ENCODE measurements at places on chromosomes 16 and 17.

- DNase-seq, result no peak
Measured at GRCh38 chr17:49596613-49597244, 21.1 kb downstream of the NXPH3 start.

- no peak for DNase-seq
Measured at GRCh38 chr17:81025065-81025740, 9.7 kb upstream of the BAIAP2 start.

- no peak for DNase-seq
Measured at GRCh38 chr17:27609611-27610303, 21.2 kb upstream of the LGALS9 start.

- no peak for DNase-seq
Measured at GRCh38 chr16:68776821-68777485, 39.9 kb downstream of the CDH1 start.

GRCh38 chr17:76025294-76025693, 1.8 kb downstream of the EVPL start:
- DNase-seq, result no peak

DNA sequence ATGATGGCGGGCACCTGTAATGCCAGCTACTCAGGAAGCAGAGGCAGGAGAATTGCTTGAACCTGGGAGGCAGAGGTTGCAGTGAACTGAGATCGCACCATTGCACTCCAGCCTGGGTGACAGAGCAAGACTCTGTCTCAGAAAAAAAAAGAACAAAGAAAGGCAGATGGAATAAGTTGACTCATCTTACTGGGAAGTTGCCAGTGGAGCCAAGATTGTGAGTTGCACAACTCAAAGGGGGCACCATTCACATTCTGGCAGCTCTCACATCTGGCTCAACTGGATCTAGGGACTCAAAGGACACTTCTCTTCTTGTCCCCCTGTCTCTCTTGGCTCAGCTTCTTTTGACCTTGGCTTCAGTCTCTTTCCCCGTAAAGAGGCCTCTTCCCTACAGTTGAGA, 53.7 kb upstream of the ETV4 start:
- DNase-seq, result no peak

DNA sequence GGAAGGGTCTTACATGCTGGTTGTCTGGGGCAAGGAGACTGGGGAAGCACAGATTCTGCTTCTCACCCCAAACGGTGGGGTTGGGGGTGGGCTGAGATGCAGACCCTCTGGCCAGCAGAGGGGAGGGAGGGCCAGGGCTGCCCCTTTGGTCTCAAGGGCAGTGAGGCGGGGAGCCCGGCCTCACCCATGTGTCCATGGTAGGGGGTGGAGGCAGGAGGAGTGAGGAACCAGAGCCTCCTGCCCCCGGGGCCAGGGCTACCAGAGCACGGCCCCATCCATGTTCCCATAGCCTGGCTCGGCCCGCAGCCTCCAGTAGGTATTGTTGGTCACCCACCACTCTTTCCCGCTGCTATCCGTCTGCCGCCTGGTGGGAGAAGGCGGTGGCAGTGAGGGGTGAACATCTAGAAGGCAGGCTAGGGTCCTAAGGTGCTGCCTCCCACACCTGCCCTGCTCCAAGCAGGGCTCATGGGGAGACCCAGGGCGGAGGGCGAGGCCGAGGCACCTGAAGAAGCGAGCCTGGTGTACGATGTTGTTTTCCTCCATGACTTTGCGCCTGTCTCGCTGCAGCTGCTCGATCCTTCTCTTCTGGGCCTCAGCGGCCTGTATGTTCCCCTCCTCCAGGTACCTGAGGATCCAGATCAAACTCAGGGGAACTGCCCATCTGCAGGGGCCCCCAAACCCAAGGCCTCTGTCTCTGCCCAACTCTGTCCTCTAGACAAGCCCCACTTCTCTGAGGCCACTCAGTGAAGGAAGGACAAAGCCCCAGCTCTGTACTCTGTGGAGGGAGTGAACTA, 13.4 kb downstream of the OSBPL7 start:
- DNase-seq, result no peak

GRCh38 chr17:40846515-40847144, 20.4 kb downstream of the KRT12 start:
- no peak for DNase-seq

- no peak for DNase-seq
Measured at GRCh38 chr17:43530288-43531081, 15.7 kb downstream of the ETV4 start.

DNA sequence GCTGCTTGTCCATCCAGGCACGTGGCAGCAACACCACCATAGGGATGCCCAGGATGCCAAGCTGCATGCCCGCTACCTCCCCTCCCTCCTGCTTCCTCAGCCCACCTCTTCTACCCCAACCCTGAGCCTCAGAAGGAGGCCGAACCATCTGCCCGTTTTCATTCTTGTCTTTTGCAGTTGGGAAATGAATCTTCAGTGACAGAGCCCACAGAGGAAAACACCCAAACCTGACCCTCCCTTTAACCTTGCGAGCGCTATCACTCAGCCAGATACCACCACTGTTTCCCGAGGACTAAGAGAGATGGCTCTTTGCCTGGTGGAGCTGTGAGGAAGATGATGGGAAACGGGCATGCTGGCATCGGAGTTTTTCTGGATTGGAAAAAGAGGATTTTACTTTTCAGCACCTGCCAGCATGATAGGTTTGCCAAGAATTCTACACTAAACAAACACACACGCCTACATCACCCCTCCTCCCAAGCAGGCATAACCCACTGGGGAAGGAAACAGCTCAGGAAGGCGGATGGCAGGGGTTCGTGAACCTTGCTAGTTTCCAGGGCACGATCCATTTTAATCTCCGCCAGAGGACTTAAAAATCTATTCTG, 457.4 kb downstream of the SLC39A11 start:
- DNase-seq, result no peak

All from activated T-helper 1 cell treated with anti-CD3 and anti-CD28 coated beads, Interleukin-2, amount 50 U/mL, for 16 hours (primary cell).